ENCODE measurements at places on chromosomes 1 and 21.

- DNase-seq: no peak
These were observed 867.3 kb downstream of the PLA2G4A start for GRCh38 chr1:187696073-187696472.

DNA sequence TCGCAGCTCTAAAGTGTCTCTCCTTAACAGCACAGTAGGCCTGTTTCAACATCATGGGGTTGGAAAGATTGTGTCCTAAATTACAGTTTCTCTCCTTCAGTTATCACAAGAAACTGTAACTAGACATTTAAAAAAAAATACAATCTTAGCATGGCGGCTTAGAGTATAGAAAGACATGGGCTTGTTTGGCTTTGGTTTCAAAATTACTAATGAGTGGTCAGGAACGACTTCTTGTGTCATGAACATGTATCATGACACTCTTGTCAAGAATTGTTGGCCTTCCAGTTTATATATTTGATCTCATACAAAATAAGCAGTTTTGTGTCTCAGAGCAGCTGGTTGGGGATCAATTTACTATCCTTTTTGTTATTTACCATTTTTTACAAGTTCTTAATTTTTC is 2.1 kb downstream of the GJA8 start:
- no peak for DNase-seq

- no peak for DNase-seq
These were observed 22.3 kb downstream of the IL6R start for GRCh38 chr1:154427173-154428139.

DNA sequence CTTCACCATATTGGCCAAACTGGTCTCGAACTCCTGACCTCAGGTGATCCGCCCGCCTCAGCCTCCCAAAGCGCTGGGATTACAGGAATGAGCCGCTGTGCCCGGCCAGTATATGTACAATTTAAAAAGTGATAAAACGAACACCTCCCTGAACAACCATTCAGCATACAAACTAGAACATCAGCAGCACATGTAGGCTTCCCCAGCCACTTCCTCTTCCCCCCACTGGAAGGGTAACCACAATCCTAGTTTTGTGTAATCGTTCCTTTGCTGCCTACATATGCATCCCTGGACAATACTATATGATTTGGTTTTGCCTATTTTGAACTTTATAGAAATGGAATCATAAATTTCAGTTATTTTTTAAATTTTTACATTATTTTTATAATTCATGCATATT is 60.4 kb downstream of the DESI2 start:
- DNase-seq: no peak

- no peak for DNase-seq
These were observed 4.5 kb upstream of the GALE start for GRCh38 chr1:23805025-23805424.

GRCh38 chr1:56516539-56517252 is 62.7 kb downstream of the PLPP3 start:
- no peak for DNase-seq

GRCh38 chr1:37682334-37682987 is 9.9 kb upstream of the CDCA8 start:
- peak; percentile 69 for DNase-seq

DNA sequence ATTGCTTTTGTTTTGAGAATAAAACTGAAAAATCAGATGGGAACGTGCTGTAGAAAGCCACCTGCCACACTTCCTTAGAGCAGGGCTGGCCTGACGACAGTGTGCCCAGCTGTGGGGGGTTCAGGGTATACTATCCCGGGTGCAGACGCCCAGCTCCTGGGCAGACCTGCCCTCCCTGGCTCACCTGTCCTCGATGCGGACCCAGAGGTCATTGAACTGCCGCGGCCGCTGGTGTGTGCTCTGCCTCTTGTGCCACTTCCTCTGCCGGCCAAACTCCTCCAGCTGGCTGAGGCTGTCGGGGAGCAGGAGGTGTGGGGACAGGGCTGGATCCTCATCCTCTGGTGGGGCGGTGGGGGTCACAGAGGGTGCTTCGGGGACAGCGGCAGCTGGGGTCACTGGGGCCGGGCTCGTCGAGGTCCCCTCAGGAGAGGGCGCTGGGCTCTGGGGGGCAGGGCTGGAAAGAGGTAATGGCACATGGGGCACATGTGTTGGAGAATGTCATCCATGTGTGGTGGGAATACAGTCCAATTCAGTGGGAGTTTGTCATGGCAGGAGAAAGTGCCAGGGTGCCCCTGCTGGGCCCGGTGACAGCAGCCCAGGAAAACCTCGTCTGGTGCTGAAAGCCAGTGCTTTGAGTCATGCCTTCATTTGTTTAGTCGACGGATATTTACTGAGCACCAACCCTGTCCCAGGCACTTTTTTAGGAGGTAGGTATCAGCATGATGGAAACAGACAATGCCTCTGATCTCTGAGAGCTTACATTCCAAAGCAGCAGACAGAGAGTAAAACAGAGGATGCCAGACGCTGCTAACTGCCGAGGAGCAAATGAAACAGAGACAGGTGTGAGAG is 222.0 kb downstream of the TRABD2B start:
- DNase-seq: no peak

- DNase-seq: no peak
These were observed 7.3 kb upstream of the GJA9 start for GRCh38 chr1:38888423-38889333.

DNA sequence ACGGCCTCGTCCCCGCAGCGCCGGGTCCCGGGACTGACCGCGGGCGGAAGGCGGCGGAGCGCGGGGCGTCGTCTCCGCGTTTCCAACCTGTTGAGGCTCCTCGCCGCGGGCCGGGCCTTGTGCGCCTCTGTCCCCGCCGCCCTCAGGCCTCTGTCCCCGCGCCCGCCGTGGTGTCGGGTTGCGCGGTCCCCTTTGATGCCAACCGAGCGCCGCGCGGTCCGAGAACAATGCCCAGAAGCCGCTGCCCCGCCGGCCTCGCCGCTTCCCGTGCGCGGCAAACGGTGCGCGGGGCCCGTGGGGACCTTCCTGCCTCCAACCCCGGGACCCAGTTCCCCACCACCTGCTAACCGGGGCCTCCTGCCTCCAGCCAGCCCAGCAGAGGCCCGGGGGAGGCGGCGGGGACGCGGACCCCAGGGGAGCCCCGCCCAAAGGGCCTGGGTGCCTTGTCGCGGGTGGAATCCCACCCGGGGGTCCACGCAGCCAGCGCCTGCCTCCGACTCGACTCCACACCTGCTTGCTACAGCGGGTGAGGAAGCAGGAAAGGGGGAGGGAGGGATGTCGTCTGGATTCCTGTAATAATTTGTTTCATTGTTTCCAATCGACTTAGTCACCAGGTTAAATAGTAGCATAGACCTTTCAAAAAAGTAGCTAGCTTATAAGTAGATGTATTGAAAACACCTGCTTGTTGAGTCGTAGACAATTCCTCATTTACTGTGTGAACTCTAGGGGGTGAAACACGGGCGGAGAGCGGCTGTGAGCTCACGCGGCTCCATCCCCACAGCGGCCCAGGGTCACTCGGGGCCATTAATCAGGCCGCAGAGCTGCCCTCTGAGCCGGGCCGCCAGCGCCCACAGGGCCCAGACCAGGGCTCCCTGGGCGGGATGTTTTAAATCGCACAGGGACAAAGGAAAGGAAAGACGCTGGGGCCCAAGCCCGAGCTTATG is 1.1 kb downstream of the COL18A1 start:
- no peak for DNase-seq

- DNase-seq: no peak
These were observed 1.0 kb upstream of the NIBAN1 start for GRCh38 chr1:184975208-184975870.
